Omental fat pad (tissue), 4 donors: ENCODE measurements at places on chromosomes 3 and 15. TPM values are rescaled to one million over a fixed set of nuclear protein-coding genes. Genes with fewer than 3 reads are reported as not detected.

DNA sequence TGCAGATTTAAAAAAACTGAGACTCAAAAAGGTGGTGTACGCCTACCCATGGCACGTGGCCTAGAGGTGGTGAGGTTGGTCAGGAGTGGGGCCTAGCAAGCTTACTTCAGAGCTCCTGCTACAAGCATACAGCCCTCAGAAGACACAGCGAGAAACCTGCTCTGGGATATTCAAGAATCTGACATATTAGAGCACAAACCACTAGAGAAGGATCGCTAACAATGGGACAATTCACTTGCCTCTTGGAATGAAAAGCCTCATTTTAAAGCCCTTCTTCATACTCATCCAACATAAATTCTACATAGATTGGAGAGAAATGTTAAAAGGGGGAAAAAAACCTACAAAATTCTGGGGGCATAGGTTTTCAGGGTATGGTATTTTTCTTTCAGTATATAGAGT is 118.0 kb upstream of the ARHGEF3 start:
- no peak for DNase-seq

The FILIP1L gene
- 49.8 TPM for total RNA-seq

GRCh38 chr3:174758943-174759342 is 100.2 kb upstream of the NAALADL2 start:
- no peak for DNase-seq

GRCh38 chr15:76206325-76206976 is 104.8 kb downstream of the ETFA start:
- no peak for DNase-seq

DNA sequence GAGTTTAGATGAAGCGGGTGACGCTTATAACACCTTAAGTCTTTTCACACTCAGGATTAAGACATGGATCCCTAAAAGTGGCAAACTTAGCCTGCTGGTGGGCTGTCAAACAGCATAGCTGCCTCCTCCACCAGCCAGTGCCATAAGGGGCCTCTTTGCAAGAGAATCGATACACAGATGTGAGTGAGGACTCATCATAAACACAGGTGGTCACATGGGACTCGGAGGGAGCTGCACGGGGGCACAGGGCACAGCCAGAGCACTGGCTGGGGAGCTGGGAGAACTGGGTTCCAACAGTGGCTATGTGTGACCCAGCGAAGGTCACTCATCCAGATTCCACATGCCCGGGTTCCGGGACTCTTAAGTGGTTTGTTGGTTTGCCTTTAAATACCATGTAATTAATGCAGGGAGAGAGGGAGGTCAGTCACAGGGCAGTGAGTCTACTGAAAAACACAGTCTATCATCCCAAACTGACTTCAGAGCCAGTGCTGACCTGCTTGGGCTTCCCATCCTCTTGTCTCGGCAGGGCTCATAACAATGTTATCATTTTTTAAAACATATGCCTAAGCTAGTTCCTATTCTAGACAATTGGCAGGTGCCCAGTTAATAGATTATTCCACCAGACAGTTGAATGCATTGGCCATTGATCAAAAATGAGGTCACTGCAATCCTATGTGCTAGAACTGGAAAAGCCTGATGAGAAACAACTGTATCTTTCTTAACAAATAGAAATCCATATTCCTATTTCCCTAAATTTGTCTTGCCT is 51.8 kb downstream of the SLC12A8 start:
- DNase-seq = no peak

GRCh38 chr3:28743831-28744230 is 395.2 kb upstream of the AZI2 start:
- DNase-seq = no peak

DNA sequence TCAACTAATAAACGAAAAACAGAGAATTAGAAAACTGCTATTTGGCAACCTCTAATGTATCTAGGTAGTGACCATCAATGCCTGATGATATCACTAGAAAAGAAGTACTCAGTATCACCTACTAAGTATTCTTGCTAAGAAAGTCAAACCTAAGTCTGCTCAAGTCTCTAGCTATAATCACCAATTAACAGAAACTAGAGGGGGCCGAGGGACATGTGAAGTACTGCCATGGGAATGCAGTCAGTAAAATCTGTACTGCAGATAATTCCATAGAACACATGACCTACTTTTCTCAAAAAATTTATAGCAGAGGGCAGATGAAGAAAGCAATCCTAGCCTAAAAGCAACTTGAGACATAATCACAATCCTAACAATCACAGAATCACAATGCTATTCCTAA is 51.4 kb downstream of the CPEB1 start:
- no peak for DNase-seq

GRCh38 chr3:10253731-10254130 is 5.5 kb downstream of the TATDN2 start:
- no peak for DNase-seq
